HTR-8/SVneo (cell line): ENCODE measurements at places on chromosomes 7 and 10.

- DNase-seq: no peak
These were observed 222.9 kb downstream of the GLRX3 start for GRCh38 chr10:130358981-130359650.

GRCh38 chr10:129978980-129979379, 14.9 kb upstream of the EBF3 start:
- DNase-seq: no peak

GRCh38 chr10:58028597-58029366, 238.9 kb downstream of the IPMK start:
- DNase-seq: peak; percentile 18

GRCh38 chr10:65861249-65861648, 1064.6 kb upstream of the LRRTM3 start:
- DNase-seq: no peak

- no peak for DNase-seq
These were observed 27.9 kb upstream of the ZEB1 start for GRCh38 chr10:31291123-31291522.

GRCh38 chr7:49852619-49853462, 79.4 kb downstream of the VWC2 start:
- DNase-seq: peak; percentile 8

DNA sequence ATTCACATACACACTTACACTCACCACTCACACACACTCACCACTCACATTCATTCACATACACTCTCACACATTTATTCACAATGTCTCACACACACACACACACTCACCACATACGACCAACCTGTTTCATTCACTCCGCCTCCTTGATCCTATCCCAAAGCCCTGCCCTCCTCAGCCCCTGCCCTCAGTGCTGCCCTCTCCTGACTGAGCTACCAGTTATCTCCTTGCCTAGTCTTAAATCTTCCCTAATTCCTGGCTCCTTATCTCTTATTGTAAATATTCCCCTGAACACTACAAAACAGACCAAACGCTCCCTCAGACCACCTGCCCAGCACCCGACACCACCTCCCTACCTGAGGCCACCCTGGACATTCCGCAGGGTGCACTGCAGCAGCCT, 26.1 kb upstream of the C10orf120 start:
- DNase-seq: no peak

GRCh38 chr7:19098510-19098909, 18.9 kb downstream of the TWIST1 start:
- no peak for DNase-seq

GRCh38 chr10:91150631-91151030, 69.8 kb upstream of the PCGF5 start:
- DNase-seq: no peak

GRCh38 chr10:125559210-125559609, 123.8 kb downstream of the TEX36 start:
- DNase-seq: no peak

- no peak for DNase-seq
These were observed at the start of gene DGKB for GRCh38 chr7:14902589-14903067. DGKB (minus strand) TSS chr7:14902751.

- DNase-seq: no peak
These were observed 2.4 kb upstream of the UNC5B start for GRCh38 chr10:71209731-71210541.

DNA sequence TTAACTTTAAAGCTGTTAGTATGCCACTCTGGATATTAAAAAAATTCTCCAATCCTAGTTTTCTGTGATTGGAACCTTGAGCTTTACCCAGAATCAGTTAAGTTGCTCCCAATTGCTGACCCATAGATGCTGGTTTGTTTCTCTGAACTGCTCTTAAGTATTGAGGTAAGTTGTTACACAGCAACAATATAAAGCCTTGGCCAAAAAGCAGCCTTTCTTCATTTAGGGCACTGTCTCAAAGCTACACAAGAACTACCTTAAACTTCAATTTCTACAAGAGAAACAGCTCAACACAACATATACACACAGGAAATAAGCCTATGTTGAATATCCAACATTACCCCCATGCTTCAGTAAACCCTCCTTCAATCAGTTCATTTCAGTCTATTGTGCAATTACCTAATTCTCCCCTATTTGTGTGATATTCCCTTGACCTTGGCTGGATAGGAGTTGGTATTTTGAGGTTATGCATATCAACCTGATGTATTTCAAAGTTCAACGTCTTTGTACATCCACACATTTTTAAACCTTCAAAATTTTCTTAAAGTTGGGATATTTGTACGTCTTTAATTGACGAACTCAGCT, 11.5 kb downstream of the HNRNPA2B1 start:
- no peak for DNase-seq

DNA sequence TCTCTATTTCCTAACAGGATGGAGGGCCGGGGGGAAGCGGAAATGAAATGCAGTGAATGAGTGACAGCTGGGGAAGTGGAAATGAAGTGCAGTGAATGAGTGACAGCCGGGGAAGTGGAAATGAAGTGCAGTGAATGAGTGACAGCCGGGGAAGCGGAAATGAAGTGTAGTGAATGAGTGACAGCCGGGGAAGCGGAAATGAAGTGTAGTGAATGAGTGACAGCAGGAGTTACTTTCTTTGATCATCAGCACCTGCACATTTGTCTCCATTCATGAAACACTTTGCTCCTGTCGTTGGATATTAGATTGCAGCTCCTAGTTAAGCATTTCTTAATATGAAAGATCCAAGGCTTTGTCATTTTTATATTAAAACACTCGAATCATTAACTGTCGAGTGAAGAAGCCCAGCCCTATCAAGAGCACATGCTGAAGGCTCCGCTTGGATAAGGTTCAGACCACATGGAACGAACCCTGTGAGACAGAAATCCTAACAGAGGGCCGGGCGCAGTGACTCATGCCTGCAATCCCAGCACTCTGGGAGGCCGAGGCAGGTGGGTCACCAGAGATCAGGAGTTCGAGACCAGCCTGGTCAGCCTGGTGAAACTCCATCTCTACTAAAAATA, 406.0 kb upstream of the ADARB2 start:
- DNase-seq: no peak

DNA sequence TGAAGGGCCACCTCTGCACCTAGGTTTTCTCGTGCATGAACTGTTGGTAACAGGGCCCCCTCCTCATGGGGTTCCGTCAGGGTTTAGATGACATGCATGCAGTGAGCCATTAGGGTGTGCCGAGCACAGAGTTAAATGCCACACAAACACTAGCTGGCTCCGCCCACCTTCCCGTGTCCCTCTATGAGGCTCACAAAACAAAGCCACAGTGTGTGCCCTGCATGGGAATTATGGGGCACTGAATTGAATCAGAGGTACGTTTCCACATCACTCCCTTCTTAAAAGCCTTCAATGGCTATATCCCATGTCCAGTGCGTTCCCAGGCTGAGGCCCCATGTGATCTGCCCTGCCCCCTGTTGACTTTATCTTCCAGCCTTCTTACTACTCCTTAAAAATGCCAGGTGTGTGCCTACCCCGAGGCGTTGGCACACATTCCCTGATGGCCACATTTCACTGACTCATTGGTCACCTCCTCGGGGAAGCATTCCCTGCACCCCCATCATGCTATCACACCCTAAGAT, 35.7 kb downstream of the GSDME start:
- DNase-seq: no peak

- DNase-seq: peak; percentile 77
These were observed at the start of gene CCDC71L for GRCh38 chr7:106660862-106661720. CCDC71L (minus strand) TSS chr7:106661158; CDS start chr7:106660896, 262 bp downstream.

DNA sequence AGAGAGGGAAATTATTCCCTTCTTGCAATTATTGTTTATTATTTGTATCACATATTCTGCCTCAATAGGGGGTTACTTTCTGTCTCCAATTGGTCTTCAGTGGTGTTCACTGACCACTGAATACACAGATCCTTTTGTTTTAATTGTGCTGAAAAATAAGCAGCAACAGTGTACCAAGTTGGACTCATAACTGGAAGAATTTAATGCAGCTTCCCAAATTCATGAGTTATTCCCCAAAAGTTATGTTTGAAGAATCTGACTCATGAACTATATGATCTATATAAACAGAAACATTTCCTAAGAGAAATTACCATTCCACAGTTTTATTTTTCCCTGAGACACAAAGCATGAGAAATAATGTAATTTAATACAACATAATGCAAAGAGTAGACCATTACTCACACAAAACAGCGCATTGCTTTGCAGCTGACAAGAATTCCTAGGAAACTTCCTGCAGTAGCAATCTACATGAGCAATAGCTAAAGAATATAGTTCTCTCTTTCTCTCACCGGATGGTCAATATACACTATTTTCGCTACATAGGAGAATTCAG, 479.2 kb downstream of the HTR7 start:
- DNase-seq: no peak

- peak; percentile 50 for DNase-seq
These were observed 573 bp downstream of the BLVRA start for GRCh38 chr7:43758822-43759683.

- peak; percentile 38 for DNase-seq
These were observed 12.2 kb downstream of the CPA2 start for GRCh38 chr7:130278860-130279259.

- no peak for DNase-seq
These were observed 14.9 kb downstream of the DYDC2 start for GRCh38 chr10:80371467-80371866.

DNA sequence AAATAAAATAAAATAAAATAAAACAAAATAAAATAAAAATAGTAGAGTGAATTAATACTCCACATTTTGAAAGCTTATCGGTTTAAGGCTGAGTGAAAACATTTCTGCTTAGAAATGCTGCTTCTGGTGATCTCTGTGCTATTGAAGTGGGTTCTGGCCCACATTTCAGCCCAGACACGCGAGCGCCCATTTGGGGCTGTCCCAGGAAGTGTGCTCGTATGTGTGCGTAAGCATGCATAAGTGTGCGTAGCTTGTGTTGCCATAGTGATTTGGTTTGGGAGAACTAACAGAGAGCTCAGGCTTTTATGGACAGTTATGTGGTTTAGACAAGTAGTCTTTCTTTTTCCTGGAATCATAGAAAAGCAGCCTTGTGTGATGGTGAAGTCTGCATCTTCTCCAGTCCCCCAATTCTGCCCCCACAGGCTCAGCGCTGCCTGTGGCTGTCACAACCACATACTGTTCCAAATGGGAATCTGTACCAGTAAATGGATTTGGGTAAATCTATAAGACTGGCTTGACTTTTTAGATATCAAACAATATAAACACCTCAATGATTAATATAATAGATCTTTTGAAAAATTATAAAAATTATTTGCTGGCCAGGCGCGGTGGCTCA, 29.8 kb upstream of the PURB start:
- no peak for DNase-seq

- DNase-seq: no peak
These were observed 104.2 kb downstream of the ARID5B start for GRCh38 chr10:62005687-62006086.

DNA sequence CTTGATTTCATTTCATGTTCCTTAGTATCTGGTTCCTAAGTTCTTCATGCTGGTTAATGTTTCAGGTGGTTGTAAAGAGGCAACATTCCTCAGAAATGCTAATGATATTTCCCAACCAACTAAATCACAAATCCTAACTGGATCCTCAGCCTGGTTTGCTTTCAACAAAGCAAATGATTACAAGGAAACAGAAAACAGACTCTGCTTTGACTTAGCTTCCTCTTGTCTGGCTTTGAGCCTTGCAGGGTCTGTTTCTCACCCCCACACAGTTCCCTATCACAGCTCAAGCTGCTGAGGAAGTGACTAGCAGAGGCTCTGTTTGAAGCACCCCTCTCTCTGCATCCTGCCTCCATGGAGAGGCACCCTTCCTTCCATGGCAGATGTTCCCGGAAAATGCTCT, 130.2 kb upstream of the CTTNBP2 start:
- no peak for DNase-seq

DNA sequence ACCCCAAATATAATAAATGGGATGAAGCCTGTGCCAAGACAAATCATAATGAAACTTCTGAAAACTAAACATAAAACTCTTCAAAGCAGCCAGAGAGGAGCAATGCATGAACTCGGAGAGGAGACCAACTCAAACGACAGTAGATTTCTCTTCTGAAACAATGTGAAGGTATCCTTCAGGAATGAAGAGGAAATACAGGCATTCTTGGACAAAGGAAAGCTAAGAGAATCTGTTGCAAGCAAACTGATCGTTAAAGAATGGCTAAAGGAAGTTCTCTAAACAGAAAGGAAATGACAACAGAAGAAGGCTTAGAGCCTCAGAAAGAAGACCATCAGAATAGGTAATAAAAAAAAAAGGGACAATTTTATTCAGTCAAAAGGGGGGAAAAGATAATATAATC, 6.6 kb downstream of the GNA12 start:
- no peak for DNase-seq

- DNase-seq: no peak
These were observed 8.0 kb downstream of the EVX1 start for GRCh38 chr7:27250557-27251070.
